Naive thymus-derived CD8-positive, alpha-beta T cell (primary cell): ENCODE measurements at places on chromosomes 5 and 9. TPM values are rescaled to one million over a fixed set of nuclear protein-coding genes. Genes with fewer than 3 reads are reported as not detected.
A peak's percentile ranks its signal among the peaks of the same experiment; 100 is the strongest.

GRCh38 chr5:158756871-158757270 lies 342.8 kb downstream of the EBF1 start:
- peaks cover 22% of the 10 kb centered on the region for H3K4me1 ChIP-seq
- DNase-seq = no peak
- H3K36me3 ChIP-seq = no peaks in the 10 kb centered on the region

DNA sequence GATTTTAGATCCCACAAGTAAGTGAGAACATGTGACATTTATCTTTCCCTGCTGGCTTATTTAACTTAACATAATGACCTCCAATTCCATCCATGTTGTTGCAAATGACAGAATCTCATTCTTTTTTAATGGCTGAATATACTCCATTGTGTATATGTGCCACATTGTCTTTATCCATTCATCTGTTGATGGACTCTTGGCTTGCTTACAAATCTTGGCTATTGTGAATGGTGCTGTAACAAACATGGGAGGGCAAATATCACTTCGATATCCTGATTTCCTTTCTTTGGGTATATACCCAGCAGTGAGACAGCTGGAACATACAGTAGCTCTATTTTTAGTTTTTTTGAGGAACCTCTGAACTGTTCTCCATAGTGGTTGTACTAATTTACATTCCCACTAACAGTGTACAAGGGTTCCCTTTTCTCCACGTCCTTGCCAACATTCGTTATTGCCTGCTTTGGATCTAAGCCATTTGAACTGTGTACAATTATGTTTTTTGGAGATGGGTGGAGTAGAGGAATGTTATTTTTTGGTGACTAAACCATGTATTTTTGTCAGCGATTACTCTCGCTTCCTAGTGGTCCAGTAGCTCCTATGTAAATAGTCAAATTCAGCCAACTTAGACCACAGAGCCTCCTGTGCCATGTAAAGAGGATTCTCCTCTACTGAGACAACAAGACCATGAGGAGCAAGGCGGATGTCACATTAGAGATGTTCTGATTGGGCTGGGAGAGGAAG lies 60.6 kb downstream of the TNFSF15 start:
- H3K27ac ChIP-seq = no peak overlapping the region
- H3K4me1 ChIP-seq = no peaks in the 10 kb centered on the region
- no peak for DNase-seq
- no peaks in the 10 kb centered on the region for H3K36me3 ChIP-seq
- no peak overlapping the region for H3K4me3 ChIP-seq

DNA sequence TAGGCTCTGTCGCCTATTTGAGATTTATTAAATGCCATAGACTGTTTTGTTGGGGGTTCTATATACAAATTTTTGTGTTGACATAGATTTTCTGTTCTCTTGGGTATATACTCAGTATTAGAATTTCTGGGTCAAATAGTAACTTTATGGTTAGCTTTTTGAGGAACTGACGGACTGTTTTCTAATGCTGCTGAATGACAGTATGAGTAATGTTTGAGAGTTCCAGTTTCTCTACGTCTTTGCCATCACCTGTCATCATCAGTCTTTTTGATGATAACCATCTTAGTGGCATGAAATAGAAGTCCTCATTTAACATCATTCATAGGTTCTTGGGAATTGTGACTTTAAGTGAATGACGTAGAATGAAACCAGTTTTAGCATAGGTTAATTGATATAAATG lies 60.1 kb downstream of the CCDC171 start:
- H3K36me3 ChIP-seq = peaks cover 8% of the 10 kb centered on the region
- H3K27me3 ChIP-seq = no peaks in the 10 kb centered on the region
- no peaks in the 10 kb centered on the region for H3K4me1 ChIP-seq
- H3K27ac ChIP-seq = no peak overlapping the region

DNA sequence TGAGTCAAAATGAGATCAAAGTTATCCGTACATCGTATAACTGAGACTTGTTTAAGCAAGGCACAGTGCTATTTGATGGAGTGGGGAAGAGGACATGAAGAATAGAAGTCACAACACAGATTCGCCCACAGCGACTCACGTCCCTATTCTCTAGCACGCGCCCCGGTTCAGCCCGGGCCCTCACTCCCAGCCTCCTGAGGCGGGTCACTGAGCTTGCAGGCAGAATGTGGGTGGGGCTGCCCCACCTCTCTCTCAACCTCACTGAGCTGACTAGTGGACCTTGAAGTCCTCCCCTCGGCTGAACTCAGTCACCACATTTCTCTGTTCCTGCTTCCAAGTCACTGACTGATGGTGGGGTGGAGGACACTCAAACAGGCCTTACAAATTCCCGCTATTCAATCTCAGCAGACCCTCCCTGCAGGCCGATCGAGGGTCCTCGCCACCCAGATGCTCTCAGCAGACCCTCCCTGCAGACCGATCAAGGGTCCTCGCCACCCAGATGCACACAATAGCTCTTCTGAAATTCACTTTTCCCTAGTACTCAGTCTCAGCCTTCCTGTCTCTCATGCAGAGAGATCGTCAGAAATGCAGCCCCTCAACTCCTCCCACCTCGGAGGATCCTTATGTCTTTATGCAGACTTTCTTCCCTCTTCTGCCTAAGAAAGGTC lies 12.9 kb downstream of the GLDC start:
- peaks cover 9% of the 10 kb centered on the region for H3K4me1 ChIP-seq
- no peaks in the 10 kb centered on the region for H3K36me3 ChIP-seq
- H3K27ac ChIP-seq = no peak overlapping the region
- no peak overlapping the region for H3K4me3 ChIP-seq
- peaks cover 2% of the 10 kb centered on the region for H3K27me3 ChIP-seq

DNA sequence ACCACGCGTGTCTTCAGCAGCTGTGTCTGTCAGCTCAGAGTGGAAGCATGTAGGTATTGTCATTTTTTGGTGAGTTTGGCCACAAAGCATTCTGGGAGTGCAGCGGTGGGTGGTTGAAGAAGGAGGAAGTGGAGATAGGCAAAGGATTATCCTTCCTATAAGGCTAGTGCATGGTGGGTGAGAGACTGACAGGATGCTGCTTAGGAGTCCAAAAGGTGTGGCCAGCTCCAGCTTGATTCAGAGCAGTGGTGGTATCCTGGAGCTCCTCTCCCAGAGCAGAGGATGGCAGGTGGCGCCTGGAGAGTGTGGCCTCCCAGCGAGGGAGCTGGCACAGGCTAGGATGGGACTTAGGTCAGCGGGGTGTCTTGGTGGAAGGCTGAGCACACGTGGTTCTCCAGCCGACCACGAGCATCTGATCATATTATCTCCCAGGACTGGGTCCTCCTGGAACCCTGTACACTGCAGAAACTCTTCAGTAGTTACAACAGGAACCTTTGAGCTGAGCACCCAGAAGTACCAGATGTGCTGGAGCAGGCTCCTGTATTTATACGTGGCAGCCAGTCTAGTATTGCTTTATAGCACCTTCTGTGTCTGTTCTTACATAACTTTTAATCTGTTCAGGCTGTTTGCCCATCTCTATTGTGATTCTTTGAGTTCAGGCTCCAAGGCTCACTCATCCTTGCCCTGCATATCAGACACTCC lies 29.6 kb downstream of the MAML1 start:
- peak overlapping the region; percentile 93 for H3K27ac ChIP-seq
- H3K4me3 ChIP-seq = peak overlapping the region; percentile 0
- H3K4me1 ChIP-seq = peaks cover 49% of the 10 kb centered on the region
- no peak for DNase-seq

- H3K27ac ChIP-seq = no peak overlapping the region
- H3K4me3 ChIP-seq = no peak overlapping the region
- H3K4me1 ChIP-seq = no peaks in the 10 kb centered on the region
- H3K27me3 ChIP-seq = no peaks in the 10 kb centered on the region
- H3K36me3 ChIP-seq = no peaks in the 10 kb centered on the region
Observed at GRCh38 chr5:20229303-20230005, 241.5 kb upstream of the CDH18 start.

DNA sequence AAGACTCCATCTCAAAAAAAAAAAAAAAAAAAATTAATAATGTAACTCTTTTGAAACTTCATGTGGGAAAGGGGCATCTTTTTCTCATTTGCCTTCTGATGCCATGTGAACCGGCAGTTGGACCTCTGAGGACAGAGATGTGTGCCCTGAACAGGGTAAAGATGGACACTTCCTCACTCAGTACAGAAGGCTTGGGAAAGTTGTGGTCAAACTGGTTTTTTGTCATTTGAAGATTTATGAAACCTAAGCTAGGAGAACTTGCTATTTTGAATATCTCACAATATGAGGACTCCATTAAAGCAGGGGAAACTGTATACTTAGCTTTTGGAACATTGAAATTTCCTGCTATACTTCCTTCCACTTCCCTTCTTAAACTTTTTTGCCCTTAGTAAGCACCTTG lies 147.5 kb upstream of the ALDH1B1 start:
- H3K36me3 ChIP-seq = no peaks in the 10 kb centered on the region
- no peak for DNase-seq
- H3K4me1 ChIP-seq = no peaks in the 10 kb centered on the region
- H3K27me3 ChIP-seq = peaks cover 5% of the 10 kb centered on the region

- H3K27me3 ChIP-seq = no peaks in the 10 kb centered on the region
- H3K36me3 ChIP-seq = no peaks in the 10 kb centered on the region
- peak overlapping the region; percentile 12 for H3K4me3 ChIP-seq
Observed at GRCh38 chr5:113056988-113057387, 80.4 kb downstream of the DCP2 start.

DNA sequence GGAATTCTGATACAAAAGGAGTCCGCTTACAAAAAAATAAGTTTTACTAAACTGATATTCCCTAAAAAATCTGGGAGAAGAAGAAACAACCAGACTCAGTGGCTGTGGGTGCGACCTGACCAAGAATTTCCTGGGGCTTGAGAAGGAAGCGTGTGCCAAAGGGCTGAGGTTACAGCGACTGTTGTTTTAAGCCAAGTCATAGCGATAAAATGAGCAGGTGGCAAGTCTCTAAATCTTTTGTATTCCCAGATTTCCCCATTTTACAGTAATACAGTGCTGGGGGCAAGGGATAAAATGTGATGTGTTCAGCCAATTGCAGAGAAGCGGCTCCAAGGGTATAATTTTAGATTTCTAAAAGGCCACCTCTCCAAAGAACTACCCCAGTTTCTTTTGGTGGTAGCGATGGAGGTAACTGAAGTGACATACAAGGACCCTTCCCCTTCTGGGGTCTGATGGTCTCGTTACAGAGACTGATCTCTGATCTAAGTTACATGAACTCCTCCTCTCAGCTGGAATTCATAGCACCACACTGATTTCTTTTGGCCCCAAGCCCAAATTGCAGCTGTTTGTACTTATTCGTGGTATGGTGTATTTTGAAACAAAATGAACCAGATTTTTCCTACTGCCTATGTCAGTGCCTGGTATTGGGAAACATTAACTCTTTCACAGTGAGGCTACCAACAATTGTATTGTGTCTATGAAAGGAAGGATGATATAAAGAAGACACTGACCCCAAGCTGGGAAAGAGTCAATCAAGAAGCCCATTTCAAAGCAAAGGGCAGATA lies 41.6 kb downstream of the LPAR1 start:
- H3K4me1 ChIP-seq = peaks cover 18% of the 10 kb centered on the region
- no peak overlapping the region for H3K4me3 ChIP-seq
- no peak for DNase-seq
- peaks cover 1% of the 10 kb centered on the region for H3K27me3 ChIP-seq

GRCh38 chr5:145824040-145824439 lies 11.1 kb downstream of the PRELID2 start:
- H3K27ac ChIP-seq = no peak overlapping the region
- DNase-seq = no peak
- no peaks in the 10 kb centered on the region for H3K36me3 ChIP-seq
- H3K4me3 ChIP-seq = no peak overlapping the region

GRCh38 chr9:34049630-34050384 lies 1.1 kb upstream of the UBAP2 start:
- H3K4me3 ChIP-seq = peak overlapping the region; percentile 96
- H3K27ac ChIP-seq = peak overlapping the region; percentile 100
- peaks cover 32% of the 10 kb centered on the region for H3K4me1 ChIP-seq
- H3K36me3 ChIP-seq = no peaks in the 10 kb centered on the region

DNA sequence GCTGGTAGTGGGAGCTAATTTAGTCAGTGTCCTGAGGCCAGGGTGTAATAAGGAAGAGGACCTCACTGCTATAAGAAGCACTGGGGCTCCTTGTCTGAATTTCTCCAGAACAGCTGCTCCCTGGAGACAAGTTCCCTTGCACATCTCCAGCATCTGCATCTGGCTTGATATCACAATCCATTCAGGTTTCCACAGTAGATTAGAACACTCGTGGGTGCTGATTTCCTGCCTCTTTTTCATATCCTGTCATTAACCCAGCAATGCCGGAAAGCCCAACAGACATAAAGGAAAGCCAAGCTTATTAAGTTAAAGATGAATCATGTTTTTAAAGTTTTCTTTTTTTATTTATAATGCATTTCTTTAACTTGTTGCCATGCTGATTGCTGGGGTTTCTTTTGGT lies 232.3 kb upstream of the WWC1 start:
- DNase-seq = no peak
- no peak overlapping the region for H3K4me3 ChIP-seq
- H3K4me1 ChIP-seq = no peaks in the 10 kb centered on the region
- H3K27me3 ChIP-seq = no peaks in the 10 kb centered on the region
- H3K36me3 ChIP-seq = no peaks in the 10 kb centered on the region

GRCh38 chr5:42404366-42404765 lies 18.9 kb upstream of the GHR start:
- H3K4me1 ChIP-seq = no peaks in the 10 kb centered on the region
- H3K4me3 ChIP-seq = no peak overlapping the region
- H3K36me3 ChIP-seq = no peaks in the 10 kb centered on the region
- H3K27me3 ChIP-seq = no peaks in the 10 kb centered on the region

DNA sequence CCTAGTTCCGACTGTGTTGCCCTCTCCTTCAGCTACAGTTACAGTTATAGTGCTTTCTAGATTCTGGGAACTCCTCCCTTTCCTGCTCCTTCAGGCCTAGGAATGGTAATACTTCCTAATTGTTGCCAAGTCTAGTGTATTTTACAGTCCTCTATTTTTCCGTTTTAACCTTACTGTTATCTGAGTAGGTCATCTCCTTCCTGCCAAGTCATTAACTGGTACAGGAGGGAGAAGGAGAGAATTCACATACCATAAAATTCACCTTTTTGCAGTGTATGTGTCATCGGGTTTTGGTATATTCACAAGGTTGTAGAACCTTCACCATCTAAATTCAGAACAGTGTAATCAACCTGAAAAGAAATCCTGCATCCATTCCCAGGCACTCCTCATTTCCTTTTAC lies 335.4 kb upstream of the MEF2C start:
- H3K27ac ChIP-seq = no peak overlapping the region
- DNase-seq = no peak
- H3K27me3 ChIP-seq = no peaks in the 10 kb centered on the region
- no peaks in the 10 kb centered on the region for H3K36me3 ChIP-seq
- no peak overlapping the region for H3K4me3 ChIP-seq

- H3K27me3 ChIP-seq = peaks cover 37% of the 10 kb centered on the region
- H3K4me1 ChIP-seq = no peaks in the 10 kb centered on the region
- H3K27ac ChIP-seq = no peak overlapping the region
- no peaks in the 10 kb centered on the region for H3K36me3 ChIP-seq
- no peak overlapping the region for H3K4me3 ChIP-seq
Observed at GRCh38 chr9:138043411-138044345, 166.1 kb downstream of the CACNA1B start.

The DMRTA1 gene
- not detected for total RNA-seq

The GALT gene
- total RNA-seq = 181 TPM

The WDR38 gene
- total RNA-seq = not detected

The CSF2 gene
- total RNA-seq = not detected

The FLT4 gene
- total RNA-seq = 44.5 TPM

The FAM200C gene
- total RNA-seq = 0.49 TPM
